ENCODE measurements at places on chromosomes 11 and 22.

GRCh38 chr11:8652140-8652539, 30.3 kb downstream of the TRIM66 start:
- no peak for DNase-seq

- no peak for DNase-seq
Measured at GRCh38 chr22:40426594-40427333, 56.4 kb downstream of the SGSM3 start.

- no peak for DNase-seq
Measured at GRCh38 chr11:56783448-56784041, 35.0 kb upstream of the OR9G4 start.

DNA sequence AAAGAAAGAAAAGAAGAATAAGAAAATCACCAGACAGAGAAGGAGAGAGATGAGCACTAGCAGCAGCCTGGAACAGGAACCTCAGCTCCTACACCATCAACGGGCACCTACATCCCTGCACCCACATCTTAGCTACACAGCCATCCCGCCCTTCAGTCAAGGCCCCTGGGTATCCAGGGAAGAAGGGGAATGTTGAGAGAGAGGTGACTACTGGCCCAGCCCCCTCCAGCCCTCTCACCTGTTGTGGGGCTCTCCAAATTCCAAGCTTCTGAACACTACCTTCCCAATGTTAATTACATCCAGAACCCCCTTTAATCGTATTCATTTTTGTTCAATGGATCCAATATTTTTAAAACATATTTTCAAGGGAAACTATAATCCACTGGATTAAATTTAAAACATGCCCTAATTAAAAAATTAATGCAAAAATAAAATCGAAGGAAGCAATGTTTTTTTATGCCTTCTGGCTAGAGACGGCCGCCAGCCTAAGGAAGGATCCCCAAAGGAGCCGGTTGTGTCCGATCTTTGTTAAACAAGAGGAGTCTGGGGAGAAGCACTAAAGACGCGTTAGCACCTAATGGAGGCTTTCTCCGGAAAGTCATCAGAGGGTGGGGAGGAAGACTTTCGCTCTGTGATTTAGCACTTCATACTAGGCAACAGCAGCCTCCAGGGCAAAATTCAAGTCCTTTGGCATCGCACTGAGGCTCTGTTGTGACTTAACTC, 9.5 kb downstream of the TPST2 start:
- DNase-seq, result no peak

DNA sequence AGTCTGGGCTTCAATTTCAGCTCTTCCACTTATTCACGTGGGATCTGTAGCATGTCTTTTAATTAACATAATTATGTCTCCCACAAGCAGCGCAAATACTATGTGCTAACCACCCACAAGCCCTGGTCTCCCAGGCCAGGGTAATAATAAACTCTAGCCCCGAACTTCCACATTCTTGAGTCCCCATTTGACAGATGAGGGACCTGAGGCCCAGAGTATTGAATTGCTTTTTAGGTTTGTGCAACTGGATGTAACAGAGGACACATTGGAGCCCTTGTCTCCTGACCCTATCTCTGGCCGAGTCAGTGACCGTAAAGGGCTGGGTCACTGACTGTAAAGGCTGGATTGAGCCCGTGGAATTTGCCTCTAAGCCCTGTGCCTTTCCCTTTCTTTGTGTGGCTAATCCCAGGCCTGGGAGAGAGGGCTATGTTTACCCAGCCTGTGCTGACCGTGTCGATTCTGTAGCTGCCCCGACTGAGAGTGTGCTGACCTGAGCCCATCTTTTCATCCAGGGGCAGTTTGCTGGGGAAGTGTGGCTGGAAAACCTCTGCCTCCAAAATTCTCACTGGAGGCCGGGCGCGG, 3.9 kb downstream of the CRYBB2 start:
- no peak for DNase-seq

GRCh38 chr22:38738475-38739070, 17.2 kb downstream of the SUN2 start:
- no peak for DNase-seq

GRCh38 chr11:6604790-6605189, 1.2 kb downstream of the ILK start:
- DNase-seq, result no peak

GRCh38 chr11:28089378-28089777, 18.6 kb downstream of the KIF18A start:
- no peak for DNase-seq

GRCh38 chr11:75167617-75168016, 16.7 kb downstream of the SLCO2B1 start:
- DNase-seq, result no peak

DNA sequence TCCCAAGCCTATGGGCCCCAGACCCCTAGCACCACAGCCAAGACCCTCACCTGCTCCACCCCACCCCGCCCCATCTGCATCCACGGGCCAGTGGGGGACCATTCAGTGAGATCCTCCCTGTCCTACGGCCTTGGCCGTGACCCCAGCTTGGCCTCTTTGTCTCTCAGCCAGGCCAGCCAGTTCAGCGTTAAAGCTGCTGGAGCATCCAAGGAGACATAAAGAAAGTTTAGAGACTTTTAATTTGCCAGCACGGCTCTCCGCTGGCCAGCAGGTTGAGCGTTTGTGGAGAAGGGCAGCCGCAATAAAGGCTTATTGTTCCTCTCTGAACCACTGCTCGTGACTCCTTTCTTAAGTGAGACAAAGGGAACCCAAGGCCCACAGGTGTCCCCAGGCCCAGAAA, 49.3 kb upstream of the LMO1 start:
- DNase-seq, result no peak

- no peak for DNase-seq
Measured at GRCh38 chr11:128747728-128748148, 53.9 kb downstream of the FLI1 start.

- DNase-seq, result no peak
Measured at GRCh38 chr11:83847467-83848034, 561.4 kb upstream of the CCDC90B start.

GRCh38 chr22:19277785-19278184, 13.7 kb downstream of the CLTCL1 start:
- no peak for DNase-seq

DNA sequence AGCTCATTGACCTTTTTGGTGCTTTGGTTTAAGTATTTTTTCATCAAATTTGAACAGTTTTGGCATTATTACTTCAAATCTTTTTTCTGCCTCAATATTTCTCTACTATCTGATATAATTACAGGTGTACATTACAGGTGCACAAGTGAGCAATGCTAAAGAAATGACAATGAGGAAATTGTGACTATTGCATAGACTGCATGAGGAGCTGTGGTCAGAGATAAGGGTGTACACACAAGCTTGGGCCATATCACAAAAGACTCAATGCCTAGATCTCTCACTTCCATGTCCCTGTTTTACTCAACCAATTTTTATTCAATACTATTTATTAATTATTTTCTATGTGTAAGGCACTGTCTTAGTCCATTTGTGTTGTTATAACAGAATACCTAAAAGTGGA, 251.0 kb upstream of the UBASH3B start:
- no peak for DNase-seq

DNA sequence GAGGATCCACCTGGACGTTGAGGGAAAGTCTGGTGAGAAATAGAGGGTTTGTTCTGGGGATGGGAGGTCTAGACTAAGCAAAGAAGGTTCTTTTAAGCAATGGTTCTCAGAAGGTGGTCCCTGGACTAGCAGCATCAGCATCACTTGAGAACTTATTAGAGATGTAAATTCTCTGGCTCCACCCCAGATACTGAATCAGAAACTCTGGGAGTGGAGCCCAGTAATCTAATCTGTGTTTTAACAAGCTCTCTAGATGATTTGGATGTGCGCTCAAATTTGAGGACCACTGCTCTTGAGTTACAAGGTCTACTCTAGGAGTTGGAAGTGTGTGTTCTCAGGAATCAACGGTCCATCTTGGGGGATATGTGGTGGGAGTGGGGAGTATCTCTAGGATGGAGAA, 3.3 kb upstream of the ABCG4 start:
- no peak for DNase-seq

GRCh38 chr11:46718155-46719019, 626 bp upstream of the F2 start:
- no peak for DNase-seq

GRCh38 chr11:57574061-57574460, 6.6 kb upstream of the UBE2L6 start:
- DNase-seq, result no peak

DNA sequence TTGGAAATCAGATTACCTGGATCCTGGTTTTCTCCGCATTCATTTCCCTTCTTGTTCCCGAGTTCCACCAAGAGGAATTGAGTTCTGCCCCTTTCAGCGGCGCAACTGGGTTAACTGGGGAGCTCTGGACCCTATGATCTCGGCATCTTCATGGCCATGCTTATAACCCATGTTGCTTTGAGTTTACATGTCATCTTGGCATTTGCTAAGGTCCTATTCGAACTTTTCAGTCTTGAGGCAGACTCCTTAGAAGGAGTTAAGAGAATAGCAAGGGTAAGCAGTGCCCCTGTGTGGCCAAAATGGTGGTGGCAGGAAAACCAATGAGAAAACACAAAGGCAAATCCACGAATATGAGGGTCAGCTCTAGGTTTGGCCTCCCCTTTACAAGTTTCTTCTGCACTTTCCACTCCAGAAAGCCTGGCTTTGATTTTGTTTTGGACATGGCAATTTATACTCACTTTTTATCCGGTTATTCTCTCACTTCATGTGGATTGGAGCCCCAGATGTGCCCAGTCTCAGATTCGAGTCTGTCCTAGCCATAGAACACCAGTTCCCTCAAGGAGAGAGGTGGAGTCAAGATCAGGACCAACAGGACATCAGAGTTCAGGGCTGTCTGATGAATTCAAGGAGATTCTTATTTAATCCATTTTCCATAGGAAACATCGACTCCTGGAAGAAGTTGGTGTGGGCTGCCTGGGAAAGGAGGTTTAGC, 55.3 kb upstream of the FBXO3 start:
- DNase-seq, result peak; percentile 67

GRCh38 chr11:130383344-130384211, 44.8 kb downstream of the ADAMTS8 start:
- DNase-seq, result no peak

GRCh38 chr11:46057489-46057888, 63.8 kb downstream of the PHF21A start:
- DNase-seq, result no peak

- no peak for DNase-seq
Measured at GRCh38 chr11:108624196-108624925, 30.8 kb upstream of the EXPH5 start.

DNA sequence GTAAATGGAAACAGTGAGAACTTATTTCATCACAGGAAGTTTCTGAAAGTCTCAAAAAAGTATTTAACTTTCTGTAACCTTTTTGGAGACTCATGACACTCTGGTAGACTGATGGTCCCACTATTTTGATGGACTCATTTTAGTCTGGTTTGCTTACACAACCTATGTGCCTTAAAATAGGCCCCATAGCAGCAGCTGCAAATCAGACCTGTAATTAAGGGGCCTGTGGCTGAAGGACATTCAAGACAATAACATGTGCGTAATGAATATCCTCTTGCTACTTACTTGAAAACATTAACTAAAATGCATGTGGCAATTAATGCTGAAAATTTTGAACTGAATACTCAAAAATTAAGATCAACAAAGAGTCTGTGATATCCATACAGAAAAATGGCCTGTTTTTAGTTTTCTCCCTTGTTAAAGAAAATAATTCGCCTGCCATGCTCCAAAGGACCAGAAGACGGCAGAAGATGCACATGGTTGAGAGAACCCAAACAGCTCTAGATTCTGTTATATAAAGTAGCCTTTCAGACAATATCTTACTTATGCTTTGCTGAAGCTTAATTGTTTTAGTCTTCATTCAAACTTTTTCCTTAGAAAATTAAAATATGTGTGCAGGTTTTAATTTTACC, 568.5 kb downstream of the KCNA4 start:
- no peak for DNase-seq

- DNase-seq, result no peak
Measured at GRCh38 chr11:63663809-63664208, 7.4 kb downstream of the ATL3 start.

DNA sequence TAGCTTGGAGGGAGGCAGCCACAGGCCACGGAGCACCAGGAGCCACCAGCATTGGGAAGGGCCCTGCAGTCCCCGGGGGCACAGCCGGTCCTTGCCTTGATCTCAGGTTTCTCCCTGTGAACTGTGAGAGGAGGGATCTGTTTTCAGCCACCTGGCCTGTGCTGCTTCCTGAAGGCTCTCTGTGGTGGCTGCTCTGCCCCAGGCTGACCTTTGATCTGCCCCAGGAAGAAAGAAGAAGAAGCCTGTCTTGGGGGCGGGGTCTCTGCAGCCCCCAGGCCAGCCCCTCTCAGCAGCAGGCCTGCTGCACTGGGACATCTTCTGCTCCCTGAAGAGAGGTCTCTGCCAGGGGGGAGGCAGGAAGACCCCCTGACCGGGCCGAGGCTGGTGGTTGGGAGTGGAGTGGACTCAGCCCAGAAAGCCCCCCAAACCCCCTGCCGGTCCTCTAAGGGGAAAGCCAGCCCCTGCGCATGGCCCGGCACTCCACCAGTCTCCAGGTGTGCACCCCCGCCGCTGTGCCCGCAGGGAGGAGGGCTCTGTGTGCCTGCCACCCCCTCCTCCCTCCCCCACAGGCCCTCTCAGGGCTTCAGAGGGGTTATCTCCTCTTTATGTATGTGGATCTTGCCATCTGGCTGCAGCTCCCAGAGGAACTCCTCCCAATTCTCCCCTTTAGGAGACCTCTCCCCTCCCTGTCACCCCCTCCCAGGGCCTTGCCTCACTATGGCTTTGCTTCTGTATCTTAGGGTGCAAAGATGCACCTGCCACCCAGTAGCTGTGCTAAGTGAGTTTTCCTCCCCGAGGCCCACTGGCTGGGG, 675.3 kb downstream of the BRD1 start:
- no peak for DNase-seq

- DNase-seq, result no peak
Measured at GRCh38 chr11:69011624-69012091, 1.4 kb downstream of the MRGPRF start.

GRCh38 chr11:12884751-12885318, 124.3 kb upstream of the RASSF10 start:
- DNase-seq, result no peak

GRCh38 chr11:78802058-78802761, 227.5 kb upstream of the NARS2 start:
- no peak for DNase-seq

GRCh38 chr11:66150725-66151124, 80.7 kb downstream of the PACS1 start:
- DNase-seq, result no peak

DNA sequence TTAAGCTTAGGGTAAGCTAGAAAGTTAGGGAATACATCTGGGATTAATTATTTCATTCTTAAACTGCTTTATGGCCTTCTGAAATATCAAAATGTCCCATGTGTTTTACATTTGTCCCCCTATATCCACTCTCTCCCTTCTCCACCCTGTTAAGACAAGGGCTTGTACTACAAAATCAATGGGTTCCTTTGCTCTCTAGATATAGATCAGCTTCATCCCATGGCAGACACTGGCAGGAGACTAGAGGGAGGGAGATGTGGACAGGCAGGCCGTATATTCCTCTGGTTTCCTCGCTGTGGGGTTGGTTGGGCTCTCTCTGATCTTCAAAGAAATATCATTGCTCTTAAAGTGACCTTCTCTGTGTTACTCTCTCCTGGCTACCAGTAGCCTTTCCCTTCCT, 1281.0 kb downstream of the LRRC4C start:
- DNase-seq, result no peak
